ENCODE measurements at places on chromosomes 6 and 20.

- DNase-seq, result no peak
Observed at GRCh38 chr6:73134588-73134987, 90.7 kb downstream of the KHDC1L start.

- no peak for DNase-seq
Observed at GRCh38 chr6:137589067-137589848, 95.1 kb upstream of the OLIG3 start.

DNA sequence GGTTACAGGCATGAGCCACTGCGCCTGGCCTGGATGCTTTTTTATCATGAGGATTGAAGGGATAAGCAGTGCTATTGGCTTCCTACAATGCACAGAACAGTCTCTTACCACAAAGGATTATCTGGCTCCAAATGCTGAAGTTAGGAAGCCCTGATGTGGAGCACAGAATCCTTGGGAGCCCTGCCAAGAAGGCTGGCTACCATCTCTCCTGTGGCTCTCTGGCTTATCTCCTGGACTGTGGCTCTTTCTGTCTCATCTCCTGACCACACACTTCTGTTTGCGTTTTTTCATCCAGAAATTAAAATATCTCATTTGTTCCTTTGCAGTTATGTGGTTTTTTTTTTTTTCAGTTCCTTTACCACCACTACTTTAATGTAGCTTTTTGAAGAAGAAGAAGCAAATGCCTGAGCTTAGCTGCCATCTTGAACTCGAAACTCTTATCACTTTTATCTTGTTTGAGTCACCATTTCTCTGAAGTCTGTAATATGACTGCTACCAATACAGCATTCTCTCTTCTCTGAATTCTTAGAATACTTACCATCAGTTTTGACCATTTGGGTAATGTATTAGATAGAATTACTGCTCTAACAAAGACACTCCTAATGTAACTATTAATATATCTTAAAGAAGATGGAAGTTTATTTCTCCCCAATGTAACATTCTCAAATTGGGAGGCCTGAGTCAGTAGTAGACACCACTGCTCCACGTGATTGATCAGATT, 1044.7 kb downstream of the KIF16B start:
- peak; percentile 53 for DNase-seq

DNA sequence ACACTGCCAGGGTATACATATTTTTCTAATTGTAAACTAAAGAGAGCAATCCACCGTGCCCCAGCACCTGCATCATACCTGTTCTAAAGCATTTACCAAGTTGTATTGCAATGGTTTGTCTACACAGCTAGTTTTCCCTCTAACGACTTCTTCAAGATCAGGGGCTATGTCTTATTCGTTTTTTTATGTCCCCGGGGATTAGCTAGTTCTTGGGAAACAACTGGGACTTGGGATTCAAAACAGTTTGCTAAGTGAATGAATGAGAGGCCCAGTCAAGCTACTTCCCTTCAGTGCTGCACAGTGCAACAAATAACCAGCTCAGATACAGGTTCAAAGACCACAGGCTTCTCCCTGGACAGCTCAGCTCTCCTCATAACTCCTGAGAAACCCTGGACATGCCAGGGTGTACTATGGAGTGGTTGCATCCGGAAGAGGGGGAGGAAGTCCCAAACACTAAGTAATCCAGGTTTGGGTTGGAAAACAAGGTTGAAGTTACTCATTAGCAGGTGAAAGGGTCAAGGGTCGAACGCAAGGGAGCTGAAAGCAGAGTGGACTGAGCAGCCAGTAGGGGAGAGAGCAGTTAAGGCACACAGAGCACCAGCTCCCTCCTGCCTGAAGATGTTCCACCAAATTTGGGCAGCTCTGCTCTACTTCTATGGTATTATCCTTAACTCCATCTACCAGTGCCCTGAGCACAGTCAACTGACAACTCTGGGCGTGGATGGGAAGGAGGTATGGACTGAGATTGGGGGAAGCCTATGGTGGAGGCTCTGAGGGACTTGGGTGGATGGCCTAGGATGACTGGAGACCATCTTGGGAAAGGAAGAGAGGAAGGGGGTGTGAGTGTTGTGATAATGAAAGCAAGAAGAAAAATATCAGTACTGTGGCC, at the start of gene APOM:
APOM (plus strand) TSS at position 546 of the 889 bp plus-strand sequence; CDS start at position 619, 73 bp downstream.
- DNase-seq, result no peak

DNA sequence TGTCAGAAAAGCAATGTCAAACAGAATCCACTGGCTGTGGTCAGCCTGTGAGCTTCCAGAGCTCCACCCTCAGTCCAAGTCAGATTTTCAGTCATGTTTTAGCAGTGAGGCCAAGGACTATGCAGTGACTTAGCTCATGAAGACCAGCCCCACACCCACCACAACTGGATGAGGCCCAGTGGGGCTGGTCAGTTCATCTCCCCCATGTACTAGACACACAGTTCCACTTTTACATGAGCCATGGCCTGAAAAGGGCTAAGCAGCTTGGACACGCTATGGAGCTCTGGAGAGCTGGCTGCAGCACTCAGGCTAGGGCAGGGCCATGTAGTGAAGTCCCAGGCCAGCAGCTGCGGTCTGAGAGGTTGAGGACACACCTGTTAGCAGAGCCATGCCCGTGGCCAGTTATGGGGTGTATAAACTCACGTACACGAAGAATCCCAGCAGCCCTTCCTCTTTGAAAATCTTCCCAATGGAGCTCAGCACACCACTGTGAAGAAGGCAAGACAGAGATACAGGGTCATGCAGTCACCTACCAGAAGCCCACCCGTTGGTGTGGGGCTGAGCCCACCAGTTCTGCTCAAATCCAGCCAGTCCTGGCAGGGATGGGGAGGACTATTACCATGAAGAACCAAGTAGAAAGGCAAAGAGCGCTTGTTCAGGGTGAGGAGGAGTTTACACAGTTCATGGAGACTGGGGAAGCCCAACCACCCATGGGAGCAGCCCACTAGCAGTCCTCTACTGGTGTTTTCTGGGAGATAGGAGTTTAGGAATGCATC, 10.6 kb downstream of the MTCH1 start:
- no peak for DNase-seq

GRCh38 chr6:16731478-16732051, 29.7 kb downstream of the ATXN1 start:
- no peak for DNase-seq

- DNase-seq, result no peak
Observed at GRCh38 chr20:60349418-60349817, 391.2 kb downstream of the CDH26 start.

- DNase-seq, result no peak
Observed at GRCh38 chr20:2038161-2038560, 44.3 kb upstream of the PDYN start.

DNA sequence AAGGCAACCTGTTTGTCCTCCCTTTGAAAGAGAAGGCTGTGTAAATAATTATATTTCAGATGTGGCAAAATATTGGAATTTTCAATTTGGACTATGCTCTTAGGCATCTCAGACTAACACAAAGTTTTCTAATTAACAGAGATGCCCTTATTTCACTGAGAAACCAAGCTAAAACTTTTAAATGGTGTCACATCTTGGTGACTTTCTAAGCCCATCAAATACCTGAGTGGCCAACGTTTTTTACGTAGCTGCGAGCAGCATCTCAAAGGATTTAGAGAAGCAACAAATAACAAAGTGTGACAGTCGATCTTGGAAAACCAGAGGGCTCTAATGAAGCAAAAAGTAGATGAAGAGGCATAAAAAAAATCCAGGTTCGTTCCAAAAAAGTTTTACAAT, 3.4 kb upstream of the HEY2 start:
- no peak for DNase-seq

DNA sequence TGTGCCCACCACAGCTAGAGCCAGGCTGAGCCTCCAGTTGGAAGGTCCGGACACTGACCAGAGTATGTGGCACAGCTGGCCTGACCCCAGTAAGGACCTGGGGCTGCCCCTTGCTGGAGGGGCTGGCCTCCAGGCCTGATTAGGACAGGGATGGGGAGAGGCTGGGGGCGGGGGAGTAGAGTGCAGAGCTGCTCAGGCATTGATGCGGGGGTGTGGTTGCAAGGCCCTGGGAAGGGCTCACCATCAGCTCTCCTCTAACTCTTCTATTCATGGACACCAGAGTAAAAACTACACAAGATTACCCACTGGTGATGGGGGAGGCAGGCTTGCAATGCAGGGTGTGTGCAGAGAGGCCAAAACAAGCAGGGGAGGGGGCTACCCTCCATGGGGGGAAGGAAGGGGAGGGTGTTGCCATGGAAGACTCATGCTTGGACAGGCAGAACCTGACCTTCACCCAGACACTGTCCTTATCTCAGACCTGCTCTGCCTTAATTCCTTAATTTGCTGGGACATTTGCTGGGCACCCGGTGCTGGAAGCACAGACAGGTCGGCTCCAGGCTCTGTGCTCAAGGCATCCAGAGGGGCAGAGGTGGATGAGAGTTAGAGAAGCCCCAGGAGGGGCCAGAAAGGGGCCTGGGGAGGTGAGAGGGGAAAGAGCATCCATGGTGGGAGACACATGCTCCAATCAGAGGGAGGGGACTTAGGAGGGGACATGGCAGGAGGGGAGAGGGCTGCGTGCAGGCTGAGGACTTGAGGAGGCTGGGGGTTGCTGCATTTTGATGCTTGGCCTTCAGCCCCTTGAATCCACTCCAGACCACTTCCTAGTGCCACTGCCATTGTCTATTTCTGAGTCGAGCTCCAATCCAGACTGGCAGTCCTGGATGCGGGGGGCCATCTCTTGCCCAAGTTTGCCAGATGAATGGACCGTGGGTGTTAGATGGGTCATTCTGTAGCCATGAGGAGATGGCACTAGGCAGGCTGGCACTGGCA, 7.6 kb upstream of the EMILIN3 start:
- DNase-seq, result no peak

- DNase-seq, result peak; percentile 16
Observed at GRCh38 chr6:33620856-33621710, at the start of gene ITPR3. Gene ITPR3, plus strand, starts transcription at chr6:33621322. Its CDS starts 281 bp downstream, at chr6:33621603.

- no peak for DNase-seq
Observed at GRCh38 chr6:37530297-37530696, 30.6 kb upstream of the CCDC167 start.

- no peak for DNase-seq
Observed at GRCh38 chr20:57985278-57985677, 243.2 kb downstream of the ANKRD60 start.

GRCh38 chr20:29873946-29874345, 1383.5 kb upstream of the DEFB115 start:
- DNase-seq, result peak; percentile 33

DNA sequence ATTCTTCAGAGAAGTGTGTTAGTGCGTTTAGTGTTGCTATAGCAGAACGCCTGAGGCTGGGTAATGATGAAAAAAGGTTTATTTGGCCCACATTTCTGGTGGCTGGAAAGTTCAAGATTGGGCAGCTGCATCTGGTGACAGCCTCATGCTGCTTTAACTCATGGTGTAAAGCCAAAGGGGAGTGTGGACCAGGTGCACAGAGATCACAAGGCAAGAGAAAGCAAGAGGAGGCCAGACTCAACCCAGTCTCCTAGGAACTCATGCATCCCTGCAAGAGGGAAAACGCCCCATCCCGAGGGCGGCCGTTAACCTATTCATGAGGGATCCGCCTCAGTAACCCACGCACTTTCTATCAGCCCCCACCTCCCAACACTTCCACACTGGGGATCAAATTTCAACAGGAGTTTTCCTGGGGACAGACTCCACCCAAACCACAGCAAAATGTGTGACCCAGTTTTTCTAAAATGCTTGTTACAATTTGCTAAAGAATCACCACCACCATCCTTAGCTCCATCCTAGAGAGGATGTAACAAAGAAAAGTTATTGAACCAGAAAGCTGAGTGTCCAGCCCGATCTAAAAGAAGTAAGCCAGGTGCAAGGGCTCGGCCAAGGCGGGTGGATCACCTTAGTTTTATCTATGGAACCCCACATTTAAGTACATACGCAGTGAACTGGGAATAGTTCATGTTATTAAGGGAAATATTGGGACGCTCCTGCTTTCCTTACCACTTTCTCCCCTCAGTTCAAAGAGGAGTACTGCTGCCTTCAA, 164.8 kb downstream of the QKI start:
- peak; percentile 4 for DNase-seq

DNA sequence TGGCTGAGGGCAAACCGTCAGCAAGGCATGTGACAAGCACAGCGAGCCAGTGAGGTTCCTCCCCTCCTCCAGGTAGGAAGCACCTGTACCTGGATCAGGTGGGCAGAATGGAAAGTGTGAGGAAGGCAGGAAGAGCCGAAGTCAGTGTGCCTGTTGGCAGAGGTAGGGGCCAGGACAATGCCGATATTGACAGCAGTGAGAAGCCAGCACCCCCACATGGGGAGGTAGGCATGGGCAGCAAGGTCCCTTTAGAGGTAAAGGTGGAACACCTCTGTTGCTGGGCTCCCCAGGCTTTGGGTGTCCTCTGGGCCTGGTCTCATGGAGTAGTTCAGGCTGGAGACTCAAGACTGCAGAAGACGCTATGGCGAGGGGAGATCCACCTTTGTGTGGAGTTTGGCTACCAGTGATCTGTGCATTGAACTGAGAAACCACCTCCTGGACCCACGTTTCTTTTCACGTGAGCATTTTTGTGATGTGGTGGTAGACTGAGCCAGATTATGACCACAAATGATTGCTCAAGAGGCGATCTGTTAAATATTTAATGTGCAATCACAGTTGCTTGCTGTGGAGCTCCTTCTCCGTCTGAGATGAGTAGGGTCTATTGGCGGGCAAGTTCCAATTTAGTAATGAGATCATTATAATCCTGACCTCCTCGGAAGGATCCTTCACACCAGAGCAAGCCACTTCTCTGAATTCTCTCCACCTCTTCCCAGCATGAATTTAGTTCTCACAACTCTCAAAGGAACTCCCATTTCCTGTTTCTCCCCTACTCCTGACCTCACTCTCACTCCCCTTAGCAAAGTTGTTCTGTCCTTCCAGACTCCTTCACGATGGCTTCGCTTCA, 174.8 kb downstream of the CDH26 start:
- no peak for DNase-seq

- DNase-seq, result peak; percentile 21
Observed at GRCh38 chr6:111119571-111120329, 32.4 kb downstream of the SLC16A10 start.

- no peak for DNase-seq
Observed at GRCh38 chr6:47256361-47256760, 53.3 kb downstream of the TNFRSF21 start.

GRCh38 chr6:69918813-69919475, 52.6 kb downstream of the COL19A1 start:
- no peak for DNase-seq

Measured in fibroblast of skin of abdomen (primary cell).